Activated T-cell treated with anti-CD3 and anti-CD28 coated beads, Interleukin-2, amount 50 U/mL, for 72 hours (primary cell): ENCODE measurements at places on chromosomes 12 and 14. TPM values are rescaled to one million over a fixed set of nuclear protein-coding genes. Genes with fewer than 3 reads are reported as not detected.

GRCh38 chr12:75750716-75751306 lies 239.4 kb upstream of the KRR1 start:
- no peak for DNase-seq

DNA sequence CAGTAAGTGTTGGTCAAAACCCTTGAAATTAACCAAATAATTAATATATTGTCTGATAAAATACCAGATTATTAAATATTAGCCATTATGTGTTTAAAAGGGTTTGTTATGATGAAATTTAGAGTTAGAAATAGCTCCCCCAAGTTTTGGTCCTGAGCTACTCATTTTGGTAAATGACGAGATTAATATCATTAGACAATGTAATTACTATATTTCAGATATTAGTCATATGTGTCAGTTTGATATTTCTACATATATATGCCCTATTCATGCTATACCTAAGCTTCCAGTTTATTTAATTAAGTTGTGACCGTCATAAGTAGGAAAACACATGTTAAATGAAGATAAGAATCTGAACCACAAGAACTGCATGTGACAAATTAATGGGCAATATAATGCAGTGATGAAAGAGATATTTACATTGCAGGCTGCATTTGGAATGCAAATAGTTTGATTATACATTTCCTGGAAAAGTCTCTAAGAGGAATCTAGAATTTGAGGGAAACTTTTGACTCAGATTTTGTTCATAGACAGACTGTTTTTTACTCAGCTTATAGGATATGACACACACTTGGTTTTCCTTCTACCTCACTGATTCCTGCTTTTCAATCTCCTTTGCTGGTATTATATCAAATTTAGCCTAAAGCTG lies 70.5 kb downstream of the TBC1D30 start:
- DNase-seq, result no peak

- DNase-seq, result no peak
These were observed 266.5 kb downstream of the PAWR start for GRCh38 chr12:79424109-79424721.

GRCh38 chr14:49769581-49770211 lies 1.7 kb downstream of the KLHDC2 start:
- no peak for DNase-seq

The KRT77 gene
- total RNA-seq, result not detected
